ENCODE measurements at places on chromosomes 3 and 15. TPM values are rescaled to one million over a fixed set of nuclear protein-coding genes. Genes with fewer than 3 reads are reported as not detected.

Gene MYL3
- not detected for total RNA-seq

Gene GHSR
- total RNA-seq: not detected

Gene FRG2C
- not detected for total RNA-seq

Gene THSD4
- total RNA-seq: 33.8 TPM

Gene CCR3
- total RNA-seq: not detected

Gene MTFMT
- total RNA-seq: 17.4 TPM

Gene TMEM158
- 35.7 TPM for total RNA-seq

Gene CLDN18
- not detected for total RNA-seq

Gene ITGA11
- total RNA-seq: 55.0 TPM

Gene STRA6
- total RNA-seq: 8.5 TPM

Gene TMEM212
- total RNA-seq: not detected

Gene TOPBP1
- total RNA-seq: 16.5 TPM

Gene LRRC58
- 18.2 TPM for total RNA-seq

Gene ABCC5
- total RNA-seq: 13.2 TPM

Gene FRMD4B
- 0.14 TPM for total RNA-seq

Gene PLSCR1
- total RNA-seq: 44.5 TPM

Gene GOLGA6A
- not detected for total RNA-seq

Measured in smooth muscle cell of bladder (primary cell).